ENCODE measurements at places on chromosomes 4 and X.

DNA sequence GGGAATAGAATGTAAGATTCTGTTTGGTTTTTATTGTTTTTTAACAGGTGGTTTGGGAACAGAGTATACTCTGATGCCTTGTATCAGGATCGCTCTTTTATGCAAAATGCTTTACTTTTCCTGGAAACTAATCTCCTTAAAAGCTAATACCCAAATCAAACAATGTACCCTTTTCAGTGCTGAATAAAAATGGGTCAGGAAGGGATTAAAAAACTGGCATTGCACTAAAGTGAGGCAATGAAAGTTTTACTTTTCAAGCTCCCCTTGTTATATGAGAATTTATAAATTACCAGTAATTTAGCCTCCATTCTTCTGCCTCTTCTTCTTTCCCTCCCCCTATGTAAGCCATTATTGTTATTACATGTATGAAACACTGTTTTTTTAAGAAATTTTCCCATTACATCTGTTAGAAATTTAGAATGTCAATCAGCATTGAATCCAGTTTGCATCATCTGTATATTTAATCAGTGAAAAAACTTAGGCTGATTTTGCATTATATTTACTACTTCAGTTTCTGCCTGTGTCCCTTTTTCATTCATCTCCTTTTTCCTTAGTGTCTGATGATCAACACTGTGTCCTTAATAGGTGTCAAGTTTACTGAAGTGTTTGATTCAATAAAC lies 89.7 kb upstream of the NPNT start:
- DNase-seq, result no peak

DNA sequence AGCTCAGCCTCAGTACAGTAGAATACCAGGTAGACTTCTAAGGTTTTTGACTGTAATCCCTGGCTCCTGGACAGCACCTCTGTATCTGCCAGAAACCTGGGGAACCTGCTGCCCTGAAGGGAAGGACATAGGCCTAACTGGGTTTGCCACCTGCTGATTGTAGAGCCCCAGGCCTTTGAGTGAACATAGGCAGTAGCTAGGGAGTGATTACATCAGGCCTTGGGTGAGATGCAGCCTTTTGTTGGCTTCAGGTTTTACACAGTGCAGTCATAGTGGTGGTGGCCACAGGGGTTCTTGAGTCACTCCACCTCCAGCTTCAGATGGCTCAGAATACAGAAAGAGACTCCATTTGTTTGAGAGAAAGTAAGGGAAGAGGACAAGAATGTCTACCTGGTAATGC lies 19.3 kb downstream of the IQCM start:
- DNase-seq, result no peak

DNA sequence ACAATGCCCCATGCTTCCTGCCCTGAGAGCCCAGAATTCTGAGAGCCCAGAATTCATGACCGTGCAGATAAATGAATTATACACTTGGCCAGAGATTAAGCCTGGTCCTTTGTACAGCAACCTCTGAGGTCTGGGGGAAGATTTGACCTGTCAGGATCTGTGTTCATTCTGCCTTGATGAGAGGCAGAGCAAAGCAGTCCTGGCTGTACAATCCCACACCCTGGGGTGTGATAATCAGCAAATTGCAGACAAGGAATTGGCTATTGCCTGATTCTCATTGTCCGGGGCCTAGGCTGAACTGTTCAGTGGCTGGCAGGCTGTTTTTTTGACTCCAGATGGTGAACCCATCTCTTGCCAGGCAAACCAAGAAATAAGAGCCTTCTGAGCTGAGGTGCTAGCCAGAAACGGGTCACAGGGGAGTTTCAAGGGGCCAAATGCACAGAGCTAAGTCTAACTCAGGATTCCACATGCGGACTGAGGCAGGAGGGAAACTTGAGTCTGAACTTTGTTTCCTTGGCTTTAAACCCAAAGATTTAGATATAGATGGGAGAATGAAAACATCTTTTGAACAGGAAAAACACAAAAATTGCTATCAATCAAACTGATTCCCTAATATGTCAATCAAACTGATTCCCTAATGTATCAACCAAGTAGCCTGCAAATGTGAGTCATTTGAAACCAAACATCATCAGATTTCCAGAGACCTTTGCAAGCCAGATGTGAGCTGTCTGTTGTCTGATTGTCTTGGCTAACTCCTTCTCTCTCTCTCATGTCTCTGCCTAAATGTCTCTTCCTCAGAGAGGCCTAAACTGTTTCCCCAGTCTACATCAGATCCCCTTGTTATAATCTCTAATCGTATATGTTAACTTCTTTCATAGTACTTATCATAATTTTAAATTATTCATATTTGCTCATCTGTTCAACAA lies 159.3 kb downstream of the ATG4A start:
- DNase-seq, result no peak

- DNase-seq, result no peak
These were observed 533.0 kb upstream of the ARX start for GRCh38 chrX:25548811-25549210.

GRCh38 chr4:89586864-89587263 lies 250.1 kb downstream of the SNCA start:
- DNase-seq, result no peak

- DNase-seq, result no peak
These were observed 77.4 kb downstream of the MBNL3 start for GRCh38 chrX:132411310-132411977.

All from head of caudate nucleus (tissue), 42 donors.